Activated CD4-positive, alpha-beta T cell treated with anti-CD3 and anti-CD28 coated beads, Interleukin-2, amount 50 U/mL, for 48 hours (primary cell): ENCODE measurements at places on chromosomes 7 and 10.

- DNase-seq: no peak
Measured at GRCh38 chr10:100970914-100971811, 1.9 kb downstream of the SEMA4G start.

DNA sequence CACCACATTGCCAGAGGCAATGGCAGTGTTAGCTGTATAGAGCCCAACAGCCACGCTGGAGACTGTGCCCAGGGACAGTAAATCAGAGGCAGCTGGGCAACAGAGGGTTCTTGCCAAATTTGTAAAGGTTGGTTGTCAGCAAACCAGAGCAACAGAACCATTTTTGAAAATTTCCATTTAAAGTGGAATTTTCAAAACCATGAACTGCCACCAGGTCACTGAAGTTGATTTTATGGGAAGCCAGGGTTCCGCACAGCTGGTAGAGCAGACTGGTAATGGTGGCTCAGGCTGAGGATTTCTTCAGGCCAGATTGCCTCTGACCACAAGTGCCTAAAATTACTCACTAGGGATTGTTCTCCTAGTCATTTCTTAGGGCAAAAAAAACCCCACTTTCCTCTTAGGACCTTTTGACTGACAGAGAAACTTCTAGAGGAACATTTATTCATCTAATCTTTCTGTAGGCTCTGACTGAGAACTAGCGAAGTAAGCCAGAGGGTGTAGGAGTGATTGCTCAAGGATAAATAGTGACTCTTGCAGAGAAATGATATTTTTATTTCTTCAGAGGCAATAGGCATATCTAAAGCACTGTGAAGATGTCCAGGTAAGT lies 342.4 kb downstream of the BBS9 start:
- no peak for DNase-seq

DNA sequence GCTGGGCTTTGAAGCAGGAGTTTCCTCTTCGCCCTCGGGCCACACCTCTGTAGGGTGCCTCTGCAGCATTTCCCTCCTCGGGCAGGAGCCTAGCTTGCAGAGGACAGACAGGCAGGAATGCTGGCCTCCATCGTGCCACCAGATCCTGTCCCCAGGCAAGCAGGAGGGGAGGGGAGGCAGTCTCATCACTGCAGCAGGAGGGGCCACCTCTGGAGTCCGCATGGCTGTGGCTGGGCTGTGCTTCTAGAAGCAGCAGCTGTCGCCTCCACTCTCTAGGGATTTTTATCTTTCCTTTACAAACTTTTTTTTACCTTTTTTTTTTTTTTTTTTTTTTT lies 181.4 kb downstream of the CUX1 start:
- DNase-seq: no peak

- DNase-seq: no peak
Measured at GRCh38 chr10:92787557-92788152, 60.7 kb upstream of the EXOC6 start.

DNA sequence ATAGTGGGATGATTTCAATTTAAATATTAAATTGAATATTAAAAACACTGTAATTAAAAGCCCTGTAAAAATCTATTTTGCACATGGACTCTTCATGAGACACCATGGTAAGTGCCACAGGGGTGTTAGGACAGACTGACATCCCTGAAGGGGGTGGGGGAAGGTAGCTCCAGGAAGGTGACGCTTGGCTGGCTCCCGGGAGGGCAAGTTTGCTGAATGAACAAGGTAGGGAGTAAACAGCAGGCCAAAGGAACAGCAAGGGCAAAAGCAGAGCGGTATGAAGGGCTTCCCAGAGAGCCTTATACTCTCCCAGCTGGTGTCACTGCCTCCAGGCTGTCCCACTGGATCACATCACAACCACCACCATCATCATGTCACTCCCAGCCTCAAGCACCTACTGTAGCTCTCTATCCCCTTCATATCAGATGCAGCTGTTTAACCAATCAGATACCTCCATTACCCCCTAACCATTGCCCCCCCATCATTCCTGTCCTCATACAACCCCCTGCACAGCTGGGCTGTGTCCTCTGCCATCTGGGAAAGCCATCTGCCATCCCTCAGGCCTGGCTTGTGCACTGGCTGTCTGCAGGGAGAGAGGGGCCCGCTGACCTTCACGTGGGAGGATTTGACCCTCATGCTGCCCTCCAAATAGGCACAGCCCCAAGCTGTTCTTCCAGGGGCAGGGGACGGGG lies 19.5 kb downstream of the HSPA12A start:
- no peak for DNase-seq

DNA sequence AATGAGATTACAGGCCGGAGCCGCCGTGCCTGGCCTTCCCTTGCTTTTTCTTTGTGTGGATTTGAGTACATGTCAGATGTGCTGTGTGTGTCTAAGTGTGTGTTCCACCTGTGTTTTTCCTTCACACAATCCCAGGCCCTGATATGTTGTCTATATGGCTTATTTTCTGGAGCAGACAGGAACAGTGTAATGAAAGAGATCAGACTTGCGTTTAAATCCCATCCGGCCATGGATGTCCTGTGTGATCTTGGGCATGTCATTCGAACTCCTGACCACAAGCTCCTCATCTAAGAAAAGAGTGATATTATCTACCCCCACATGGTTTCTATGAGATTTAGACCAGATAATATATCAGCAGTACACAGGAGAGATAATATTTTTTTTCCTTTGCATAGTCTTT lies 37.2 kb downstream of the APBB1IP start:
- no peak for DNase-seq

- no peak for DNase-seq
Measured at GRCh38 chr10:85612378-85612775, 754.2 kb downstream of the GRID1 start.

DNA sequence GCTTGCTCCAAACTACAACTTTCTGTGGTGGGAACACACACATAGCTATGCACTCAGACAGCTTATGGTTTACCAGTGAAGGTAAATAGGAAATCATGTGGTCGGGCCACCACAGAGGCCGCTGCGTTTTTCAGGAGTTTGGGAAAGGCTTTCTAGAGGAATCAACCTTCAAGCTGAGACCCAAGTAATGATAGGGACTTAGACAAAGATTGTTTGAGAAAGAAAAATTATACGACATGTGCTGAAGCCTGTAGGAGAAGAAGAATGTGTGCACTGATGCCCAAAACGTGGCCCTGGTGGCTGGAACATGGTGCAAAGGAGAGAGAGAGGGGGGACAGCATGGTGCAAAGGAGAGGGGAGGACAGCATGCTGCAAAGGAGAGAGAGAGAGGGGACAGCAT lies 61.2 kb upstream of the VIPR2 start:
- DNase-seq: no peak

GRCh38 chr10:10644008-10644646 lies 373.5 kb upstream of the CELF2 start:
- DNase-seq: no peak

DNA sequence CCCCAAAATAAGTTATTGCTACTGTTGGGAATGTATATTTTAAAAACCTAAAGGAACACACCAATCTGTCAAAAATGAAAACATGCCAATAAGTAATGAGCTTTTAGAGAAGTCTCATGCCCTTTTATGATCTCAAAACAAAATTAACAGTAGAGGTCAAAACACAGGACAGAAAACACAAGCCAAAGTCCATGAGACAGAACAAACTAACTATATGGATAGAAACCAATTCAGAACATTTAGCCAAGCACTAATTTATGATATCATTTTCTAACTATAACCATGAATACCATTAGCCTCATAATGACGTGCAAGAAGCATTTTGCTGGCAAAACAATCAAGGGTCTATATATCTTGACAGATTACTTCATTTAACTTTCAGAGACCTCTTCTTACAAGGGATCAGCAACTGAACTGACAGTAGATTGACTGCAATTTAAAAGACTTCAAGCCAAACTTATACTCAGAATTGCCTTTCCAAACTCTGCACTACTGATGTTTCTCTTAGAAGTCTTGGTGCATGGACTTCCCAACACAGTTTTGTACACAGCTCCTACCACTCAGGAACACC lies 200.9 kb downstream of the DOCK4 start:
- DNase-seq: no peak

DNA sequence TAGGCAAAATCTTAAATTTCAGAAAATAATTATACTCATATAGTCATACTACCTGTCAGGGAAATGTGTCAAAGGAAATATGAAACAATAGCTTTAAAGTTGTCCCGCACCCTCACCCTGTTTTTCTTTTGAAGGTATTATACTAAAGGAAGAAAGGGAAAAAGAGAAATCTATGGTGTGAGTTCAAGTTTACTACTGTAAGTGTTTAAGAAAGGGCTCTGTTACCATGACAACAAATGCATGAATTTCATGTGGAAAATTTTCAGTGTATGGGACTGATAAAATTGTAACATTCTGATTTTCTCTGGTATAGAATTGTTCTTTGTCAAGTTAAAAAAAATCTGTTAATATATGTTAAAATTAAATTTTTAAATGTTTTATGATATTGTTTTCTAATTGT lies 229.8 kb downstream of the ADK start:
- DNase-seq: no peak

GRCh38 chr10:35058134-35058533 lies 32.0 kb downstream of the CUL2 start:
- DNase-seq: no peak

DNA sequence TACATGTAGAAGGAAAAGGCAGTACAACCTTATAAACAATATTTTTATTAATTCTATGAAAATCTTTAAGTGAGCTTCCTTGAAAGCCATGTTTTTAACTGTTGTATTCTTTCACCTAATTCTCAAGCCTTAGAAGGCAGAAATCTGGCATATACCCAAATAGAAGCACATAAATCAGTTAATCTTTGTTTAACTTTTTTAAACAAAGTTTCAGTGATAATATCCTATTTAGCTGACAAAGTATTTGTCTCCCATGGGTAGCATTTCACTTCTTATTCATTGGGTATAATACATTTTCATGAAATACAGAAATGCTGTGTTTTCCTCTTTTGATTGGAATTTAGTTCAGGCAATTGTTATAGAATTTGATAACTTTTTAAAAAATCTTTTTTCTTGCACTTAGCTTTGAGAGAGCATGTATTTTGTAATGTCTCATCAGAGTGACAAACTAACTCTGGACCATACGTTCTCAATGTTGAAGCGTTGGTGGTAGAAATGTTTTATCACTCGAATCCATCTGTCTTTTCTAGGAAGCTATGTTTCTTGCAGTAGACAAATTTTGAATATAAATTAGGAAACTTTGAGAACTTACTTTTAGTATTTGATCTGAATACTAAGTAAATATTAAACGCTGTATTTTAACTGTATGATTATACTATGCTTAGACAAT lies 78.1 kb downstream of the CREM start:
- DNase-seq: no peak

DNA sequence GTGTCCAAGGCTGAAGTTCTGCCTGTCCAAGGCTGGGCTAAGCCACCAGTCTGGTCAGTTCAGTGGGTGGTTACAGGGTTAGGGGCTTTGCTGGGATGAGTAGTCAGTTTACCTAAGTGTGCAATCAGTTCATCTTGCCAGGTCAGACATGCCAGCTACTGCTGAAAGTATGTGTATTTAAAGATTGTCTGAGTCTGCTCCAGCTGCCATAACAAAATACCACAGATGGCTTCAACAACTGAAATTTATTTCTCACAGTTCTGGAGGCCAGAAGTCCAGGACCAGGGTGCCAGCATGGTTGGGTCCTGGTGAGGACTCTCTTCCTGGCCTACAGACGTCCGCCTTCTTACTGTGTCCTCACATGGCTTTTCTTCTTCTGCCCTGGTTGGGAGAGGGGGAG lies 52.4 kb upstream of the TNS3 start:
- DNase-seq: no peak

DNA sequence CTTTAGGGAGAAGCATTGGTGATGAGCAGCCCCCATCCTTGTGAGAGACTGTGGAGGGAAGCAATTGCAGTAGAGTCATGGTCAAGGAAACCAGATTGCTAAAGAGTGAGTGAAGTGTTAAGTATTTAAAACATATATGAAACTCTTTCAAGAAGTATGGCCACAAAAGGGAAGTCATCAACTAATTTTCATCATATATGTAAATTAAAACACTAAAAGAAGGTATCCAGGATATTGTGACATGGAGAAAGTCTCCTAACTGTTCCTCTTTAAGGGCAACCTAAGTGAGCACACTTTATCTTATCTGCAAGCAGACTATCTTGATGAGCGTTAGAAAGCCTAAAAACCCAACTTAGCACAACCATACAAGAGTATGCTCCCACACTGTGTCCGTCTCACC lies 69.7 kb downstream of the CD36 start:
- DNase-seq: no peak

- no peak for DNase-seq
Measured at GRCh38 chr10:54139819-54140428, 661.1 kb downstream of the PCDH15 start.

DNA sequence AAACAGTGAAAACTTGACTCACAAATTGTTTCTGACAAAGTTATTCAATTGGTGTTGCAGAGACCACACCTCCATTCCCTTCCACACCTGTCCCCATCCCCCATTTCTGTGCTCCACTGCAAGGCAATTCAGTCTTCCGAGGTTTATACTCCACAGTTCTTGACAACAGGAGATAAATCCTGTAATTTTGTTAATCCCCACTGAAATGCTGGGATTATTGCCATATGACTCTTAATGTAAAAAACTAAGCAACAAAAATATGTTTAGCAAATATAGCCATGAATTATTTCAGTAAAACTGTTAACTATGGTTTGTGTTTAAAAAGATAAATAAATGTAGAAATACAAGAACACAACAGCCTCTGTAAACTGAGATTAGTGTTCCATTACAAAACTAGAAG lies 170.1 kb upstream of the SEMA3D start:
- no peak for DNase-seq

- DNase-seq: no peak
Measured at GRCh38 chr10:77363210-77363609, 274.4 kb downstream of the KCNMA1 start.

DNA sequence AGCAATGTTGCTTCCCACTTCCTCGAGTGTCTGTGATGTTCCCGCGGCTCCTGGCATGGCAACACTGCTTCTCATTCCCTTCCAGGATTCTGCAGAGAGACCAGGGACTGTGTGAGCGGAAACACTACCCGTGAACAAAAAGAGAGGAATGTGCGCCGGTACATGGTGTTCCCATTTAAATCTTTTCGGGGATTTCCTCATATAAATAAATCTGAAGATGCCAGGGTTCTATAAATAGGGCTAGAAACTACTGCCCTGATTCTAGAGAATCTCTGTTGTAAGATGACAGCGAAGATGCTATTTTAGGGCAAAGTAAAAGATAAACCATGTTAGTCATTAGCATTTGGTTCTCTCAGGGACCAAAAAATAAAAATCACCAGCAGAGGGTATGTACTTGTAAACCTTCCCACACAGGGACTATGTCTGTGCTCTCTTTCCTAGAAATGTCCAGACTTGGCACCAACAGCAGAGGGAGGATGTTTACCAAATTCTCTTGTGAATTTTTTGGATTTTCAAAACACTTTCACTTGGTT lies 92.2 kb upstream of the DDC start:
- no peak for DNase-seq

- DNase-seq: no peak
Measured at GRCh38 chr7:78261302-78261701, 462.7 kb downstream of the PHTF2 start.

- DNase-seq: no peak
Measured at GRCh38 chr10:3203016-3203811, 30.6 kb upstream of the PITRM1 start.
